ENCODE measurements at places on chromosomes 6 and 20.
A peak's percentile ranks its signal among the peaks of the same experiment; 100 is the strongest.

GRCh38 chr6:96811670-96812069, 25.6 kb downstream of the GPR63 start:
- DNase-seq, result no peak

- DNase-seq, result no peak
Measured at GRCh38 chr6:169558378-169558773, 143.5 kb downstream of the WDR27 start.

DNA sequence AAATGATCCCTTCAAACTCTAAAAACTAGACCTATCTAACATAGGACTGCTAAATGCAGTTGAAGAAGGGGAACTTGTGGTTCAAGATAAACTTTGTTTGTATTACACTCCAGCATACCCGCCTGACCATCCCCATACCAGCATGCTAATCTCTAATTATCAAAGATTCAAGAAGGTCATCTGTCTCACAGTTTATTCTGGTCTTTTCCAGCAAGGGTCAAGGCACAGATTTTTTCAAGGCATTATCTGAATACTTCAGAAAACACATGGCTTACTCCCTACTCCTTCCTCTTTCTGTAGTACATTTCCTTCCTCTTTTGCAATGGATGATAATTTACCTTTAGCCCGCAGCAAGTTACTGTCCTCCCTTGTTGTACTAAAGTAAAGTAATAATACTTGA, 174.1 kb downstream of the PKHD1 start:
- no peak for DNase-seq

DNA sequence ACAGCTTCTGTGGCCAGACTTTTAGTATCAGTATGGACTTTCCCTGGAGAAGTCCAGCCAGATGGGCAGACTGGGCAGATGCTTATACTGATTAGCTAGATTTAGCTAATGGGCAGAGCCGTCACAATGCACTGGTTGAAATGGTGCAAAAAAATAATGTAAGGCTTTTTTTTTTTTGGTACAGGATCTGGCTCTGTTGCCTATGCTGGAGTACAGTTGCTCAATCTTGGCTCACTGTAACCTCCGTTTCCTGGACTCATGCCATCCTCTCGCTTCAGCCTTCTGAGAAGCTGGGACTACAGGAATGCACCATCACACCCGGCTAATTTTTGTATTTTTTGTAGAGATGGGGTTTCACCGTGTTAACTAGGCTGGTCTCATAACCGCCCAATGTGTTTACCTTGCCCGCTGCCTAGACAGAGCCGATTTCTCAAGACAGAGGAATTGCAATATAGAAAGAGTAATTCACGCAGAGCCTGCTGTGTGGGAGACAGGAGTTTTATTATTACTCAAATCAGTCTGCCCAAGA, 16.4 kb upstream of the KIFC1 start:
- no peak for DNase-seq

DNA sequence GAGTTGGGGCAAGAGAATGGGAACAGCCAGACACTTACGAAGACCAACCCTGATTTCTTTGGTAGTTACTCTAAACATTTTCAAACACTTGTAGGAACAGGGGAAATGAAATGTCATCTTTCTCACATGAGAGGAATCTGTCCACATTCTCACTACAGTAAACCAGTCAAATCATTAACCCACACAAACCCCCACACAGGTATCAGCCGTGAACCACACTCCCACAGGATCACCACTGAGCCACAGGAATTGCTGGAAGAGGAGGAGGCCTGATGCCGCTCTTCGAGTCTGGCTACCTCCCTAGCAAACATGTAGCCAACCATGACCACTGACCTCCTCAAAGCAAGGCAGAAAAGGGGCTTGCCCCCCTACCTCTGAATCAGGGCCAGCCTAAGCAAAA, 6.9 kb upstream of the RSPO3 start:
- no peak for DNase-seq

DNA sequence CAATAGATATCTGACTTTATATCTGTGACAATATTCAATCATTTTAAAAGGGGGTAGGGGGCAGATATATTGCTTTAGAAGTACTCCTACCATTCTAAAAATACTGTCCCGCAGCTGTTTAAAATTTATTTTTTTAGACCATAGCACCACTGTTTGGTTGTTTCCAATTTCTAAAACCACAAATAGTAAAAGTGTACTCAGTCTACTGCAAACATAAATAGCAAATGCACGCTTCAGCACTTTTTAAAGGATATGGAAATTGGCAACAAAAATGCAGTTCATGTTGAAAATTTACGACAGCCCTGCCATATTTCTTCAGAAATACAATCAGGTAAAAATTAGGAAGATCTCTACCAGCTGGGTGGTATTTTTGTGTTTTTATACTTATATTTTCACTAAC, 132.0 kb upstream of the RUNX2 start:
- DNase-seq, result no peak

GRCh38 chr20:49270177-49270576, 7.7 kb downstream of the ZNFX1 start:
- no peak for DNase-seq

DNA sequence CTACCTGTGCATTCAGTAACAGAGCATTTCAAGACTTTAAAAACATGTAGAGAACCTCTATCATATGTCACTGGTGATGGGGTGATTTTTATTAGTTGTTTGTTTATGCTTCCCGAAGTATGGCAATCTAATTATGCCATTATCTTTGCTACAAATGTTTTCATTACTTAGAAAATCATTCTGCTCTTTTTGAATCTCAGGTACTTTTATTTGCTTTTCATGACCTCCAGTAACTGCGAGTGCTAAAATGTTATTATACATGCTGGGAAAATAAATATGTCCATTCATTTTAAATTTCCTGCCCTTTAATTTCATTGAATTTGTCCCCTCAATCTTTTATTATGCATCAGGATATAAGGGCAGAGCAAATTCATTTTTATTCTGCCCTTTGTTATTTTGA, 515.7 kb downstream of the NKAIN2 start:
- DNase-seq, result no peak

GRCh38 chr20:46343975-46344357, 35.7 kb upstream of the CDH22 start:
- no peak for DNase-seq

DNA sequence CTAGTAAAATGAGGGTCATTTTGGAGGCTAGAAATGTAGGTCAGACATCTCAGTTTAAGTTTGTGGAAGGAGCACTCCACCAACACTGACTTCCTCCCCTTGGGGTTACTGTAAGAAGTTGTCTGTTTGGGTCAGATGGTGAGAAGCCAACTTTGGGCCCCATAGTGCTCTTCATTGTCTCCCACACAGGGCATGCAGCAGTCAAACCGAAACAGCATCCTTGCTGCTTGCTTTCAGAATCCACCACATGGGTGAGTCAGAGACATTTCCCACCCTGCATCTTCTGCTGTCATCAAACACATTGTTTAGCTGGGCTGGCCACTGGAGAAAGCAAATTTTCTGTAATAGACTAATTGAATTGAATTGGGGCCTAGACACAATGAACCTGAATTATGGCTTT, 16.8 kb downstream of the IL17F start:
- DNase-seq, result no peak

GRCh38 chr6:83055366-83055964, 10.2 kb downstream of the UBE3D start:
- peak; percentile 46 for DNase-seq

DNA sequence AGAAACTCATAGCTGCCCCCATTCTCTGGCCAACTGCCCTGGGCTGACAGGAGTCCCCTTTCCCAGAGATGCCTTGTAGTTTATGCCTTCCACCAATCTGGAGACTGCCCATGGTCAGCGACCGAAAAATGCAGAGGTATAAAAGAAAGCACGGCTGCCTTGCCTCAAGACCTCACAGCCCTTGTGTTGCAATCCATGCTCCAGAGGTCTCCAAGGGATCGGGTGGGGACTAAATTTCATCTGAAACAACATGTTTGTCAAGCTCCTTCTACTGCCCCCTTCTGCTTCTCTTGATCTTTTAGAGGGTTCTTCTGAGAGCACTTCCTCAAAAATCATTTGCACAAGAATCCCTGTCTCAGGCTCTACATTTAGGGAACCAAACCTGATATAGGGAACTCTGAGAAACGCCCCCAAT, 128.8 kb downstream of the PLCB1 start:
- no peak for DNase-seq

DNA sequence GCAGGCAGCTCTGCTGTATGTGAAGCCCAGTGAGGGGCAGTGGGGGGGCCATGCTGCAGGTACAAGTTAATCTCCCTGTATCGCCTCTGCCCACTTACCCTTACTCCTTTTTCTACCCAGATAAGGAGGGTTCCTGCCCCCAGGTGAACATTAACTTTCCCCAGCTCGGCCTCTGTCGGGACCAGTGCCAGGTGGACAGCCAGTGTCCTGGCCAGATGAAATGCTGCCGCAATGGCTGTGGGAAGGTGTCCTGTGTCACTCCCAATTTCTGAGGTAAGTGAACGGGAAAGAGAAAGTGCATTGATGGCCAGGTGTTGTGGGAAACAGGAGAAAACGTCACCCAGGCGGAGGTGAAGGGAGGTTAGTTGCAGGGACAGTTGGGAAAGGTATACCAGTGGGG, 10.3 kb downstream of the WFDC2 start:
- no peak for DNase-seq

DNA sequence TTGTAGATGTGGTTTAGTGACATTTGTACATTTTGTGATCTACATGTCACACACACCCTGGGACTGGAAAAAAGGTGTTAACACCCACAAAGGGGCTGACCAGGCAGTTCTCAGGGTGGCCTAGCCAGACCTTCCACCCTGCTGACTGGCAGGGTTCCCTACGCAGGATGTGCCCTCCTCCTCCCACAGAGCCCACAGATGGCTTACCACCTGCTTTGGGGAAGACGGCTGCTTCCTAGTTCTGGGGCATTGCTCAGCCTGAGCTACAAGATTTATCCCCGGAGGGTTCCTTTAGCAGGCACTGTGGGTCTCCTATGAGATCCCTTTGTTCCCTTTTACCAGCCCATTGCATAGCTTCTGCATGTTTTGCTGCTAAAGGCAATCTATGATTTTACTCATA, 35.1 kb downstream of the SNAP25 start:
- no peak for DNase-seq

- peak; percentile 31 for DNase-seq
Measured at GRCh38 chr6:13446381-13446780, 41.0 kb downstream of the GFOD1 start.

DNA sequence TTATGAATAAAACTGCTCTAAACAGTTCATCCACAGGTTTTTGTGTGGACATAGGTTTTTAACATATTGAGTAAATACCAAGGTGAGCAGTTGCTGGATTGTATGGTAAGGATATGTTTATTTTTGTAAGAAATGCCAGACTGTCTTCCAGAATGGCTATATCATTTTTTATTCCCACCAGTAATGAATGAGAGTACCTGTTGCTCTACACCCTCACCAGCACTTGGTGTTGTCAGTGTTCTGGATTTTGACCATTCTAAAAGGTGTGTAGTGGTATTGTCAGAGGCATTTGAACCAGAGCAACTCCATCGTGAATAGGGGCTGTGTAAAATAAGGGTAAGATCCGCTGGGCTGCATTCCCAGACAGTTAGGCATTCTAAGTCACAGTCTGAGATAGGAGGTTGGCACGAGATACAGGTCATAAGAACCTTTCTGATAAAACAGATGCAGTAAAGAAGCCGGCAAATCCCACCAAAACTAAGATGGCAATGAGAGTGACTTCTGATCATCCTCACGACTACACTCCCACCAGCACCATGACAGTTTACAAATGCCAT, 12.9 kb upstream of the NT5E start:
- no peak for DNase-seq

- DNase-seq, result no peak
Measured at GRCh38 chr6:108243836-108244235, 17.0 kb downstream of the SNX3 start.

- no peak for DNase-seq
Measured at GRCh38 chr6:52514514-52514913, 62.3 kb downstream of the TRAM2 start.

DNA sequence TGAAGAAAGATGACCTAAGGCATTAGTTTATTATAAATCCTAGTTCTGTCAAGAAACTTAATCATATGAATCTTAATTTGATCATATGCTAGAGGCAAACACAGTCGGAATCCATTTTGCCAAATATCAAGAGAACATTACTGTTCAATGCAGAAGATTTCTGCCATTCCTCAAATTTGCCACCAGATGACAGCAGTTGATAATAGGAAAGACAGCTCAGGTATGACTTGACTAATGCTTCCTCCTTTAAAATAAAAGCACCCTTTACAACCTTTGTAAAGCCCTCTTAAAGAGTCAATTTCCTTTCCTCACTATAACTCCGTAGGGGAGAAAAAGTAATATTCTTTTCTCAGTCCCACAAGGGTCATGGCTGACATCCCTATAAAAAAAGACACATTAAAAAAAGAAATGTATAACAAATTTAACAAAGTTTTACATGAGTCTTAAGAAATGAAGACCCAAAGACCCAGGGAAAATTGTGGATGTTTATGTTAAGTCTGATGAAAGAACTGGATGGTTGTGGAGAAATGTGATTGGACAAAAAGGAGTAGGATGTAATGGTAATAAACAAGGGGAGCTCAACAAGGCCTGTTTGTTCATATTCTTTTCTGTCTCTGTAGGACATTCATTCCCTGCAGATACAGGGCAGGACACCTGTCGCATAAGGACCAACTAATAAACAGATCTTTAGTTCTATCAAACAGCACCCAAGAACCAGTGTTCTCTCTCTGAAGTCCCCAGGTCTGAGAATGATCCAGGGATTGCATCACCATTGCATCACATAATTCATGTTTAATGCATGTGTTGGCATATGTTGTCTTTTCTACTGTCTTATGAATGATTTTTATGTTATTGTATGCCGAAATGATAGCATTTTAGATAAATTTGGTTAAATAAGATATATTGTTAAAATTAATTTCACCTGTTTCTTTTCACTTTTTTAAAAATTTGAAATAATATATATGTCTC, 23.0 kb upstream of the IL17A start:
- peak; percentile 83 for DNase-seq

GRCh38 chr6:107635057-107635515, 145.2 kb downstream of the SOBP start:
- no peak for DNase-seq

DNA sequence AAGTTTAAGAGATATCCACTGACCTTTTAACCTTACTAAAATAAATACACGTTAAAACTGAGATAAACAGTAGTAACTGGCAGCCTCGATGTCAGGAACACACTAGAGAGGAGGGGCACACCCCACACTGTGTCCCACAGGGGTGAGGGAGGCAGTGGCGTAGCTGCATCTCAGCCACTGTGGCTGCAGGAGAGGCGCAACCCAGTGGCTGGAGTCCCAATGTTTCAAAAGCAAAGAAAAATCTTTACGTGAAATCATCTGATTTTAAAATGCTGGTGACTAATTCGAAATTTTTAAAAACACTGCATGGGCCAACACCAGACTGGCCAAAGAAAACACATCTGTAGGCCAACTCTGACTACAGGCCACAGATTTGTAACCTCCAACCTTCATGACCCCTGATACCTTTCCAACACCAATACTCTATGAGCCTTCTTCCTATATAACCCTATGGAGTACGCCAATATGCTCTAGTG, 54.7 kb downstream of the TRAM2 start:
- no peak for DNase-seq

GRCh38 chr6:28205879-28206278, 19.2 kb upstream of the ZSCAN9 start:
- DNase-seq, result no peak

GRCh38 chr20:51665543-51666118, 102.6 kb downstream of the ATP9A start:
- DNase-seq, result no peak
